HFFc6 (cell line): ENCODE measurements at places on chromosomes 6 and 20. TPM values are rescaled to one million over a fixed set of nuclear protein-coding genes. Genes with fewer than 3 reads are reported as not detected.

TPX2 gene
- total RNA-seq, result 49.4 to 108 TPM (median 89.0 TPM) in 3 replicates

NEURL2 gene
- 1.5 to 2.6 TPM (median 1.9 TPM) in 3 replicates for total RNA-seq

DNA sequence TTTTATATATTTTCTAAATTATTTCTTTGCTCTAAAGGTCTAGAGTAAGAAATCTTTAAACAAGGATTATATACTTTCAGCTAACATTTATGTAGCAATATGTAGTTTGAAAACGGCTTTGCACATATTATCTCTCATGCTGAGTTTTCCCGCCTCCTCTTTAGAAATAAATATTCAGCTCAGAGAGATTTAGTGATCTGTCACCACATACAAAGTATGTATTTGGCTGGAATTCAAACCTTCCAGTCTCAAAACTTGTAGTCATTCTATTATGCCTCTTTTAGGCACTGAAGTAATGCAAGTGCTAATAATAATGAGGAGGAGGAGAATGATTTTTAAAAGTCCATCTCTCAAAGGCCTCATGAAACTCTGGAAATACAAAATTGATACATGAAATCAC is 525.0 kb downstream of the GRIK2 start:
- DNase-seq, result no peak

DNA sequence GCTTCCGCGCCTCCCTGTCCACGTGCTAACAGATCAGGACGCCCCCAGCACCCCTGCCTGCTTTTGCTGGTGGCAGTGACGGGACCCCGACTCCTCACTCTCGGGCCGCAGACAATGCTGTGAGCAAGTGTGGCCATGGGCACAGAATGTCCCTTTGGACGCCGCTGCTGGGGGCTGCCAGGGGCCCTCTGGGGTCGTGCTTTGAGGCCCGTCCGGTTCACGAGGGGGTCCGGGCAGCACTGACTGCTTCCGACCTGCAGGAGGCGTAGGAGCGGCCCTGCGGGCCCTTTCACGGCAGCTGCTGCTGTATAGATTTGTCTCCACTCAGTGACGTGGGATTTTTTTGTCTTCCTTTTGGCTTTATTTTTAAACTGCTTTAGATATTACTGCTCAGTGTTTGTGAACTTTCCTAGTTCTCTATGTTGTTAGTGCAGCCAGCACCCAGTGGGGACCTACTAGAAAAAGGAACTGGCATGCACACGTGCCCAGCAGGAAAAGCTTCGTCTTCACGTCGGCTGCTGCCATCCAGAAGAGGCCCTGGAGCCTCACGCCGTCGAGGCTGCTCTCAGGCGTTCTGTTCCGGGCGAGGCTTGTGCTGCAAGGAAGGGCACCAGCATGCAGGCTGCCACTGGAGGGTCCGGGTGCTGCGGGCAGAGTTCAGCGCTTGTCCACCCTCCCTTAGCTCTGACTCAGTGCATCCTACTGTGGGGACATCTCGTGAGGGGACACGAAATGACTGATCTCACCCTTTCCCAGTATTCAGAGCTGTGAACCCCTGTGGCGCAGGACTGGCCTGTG is 21.7 kb downstream of the UCKL1 start:
- DNase-seq, result no peak

DNA sequence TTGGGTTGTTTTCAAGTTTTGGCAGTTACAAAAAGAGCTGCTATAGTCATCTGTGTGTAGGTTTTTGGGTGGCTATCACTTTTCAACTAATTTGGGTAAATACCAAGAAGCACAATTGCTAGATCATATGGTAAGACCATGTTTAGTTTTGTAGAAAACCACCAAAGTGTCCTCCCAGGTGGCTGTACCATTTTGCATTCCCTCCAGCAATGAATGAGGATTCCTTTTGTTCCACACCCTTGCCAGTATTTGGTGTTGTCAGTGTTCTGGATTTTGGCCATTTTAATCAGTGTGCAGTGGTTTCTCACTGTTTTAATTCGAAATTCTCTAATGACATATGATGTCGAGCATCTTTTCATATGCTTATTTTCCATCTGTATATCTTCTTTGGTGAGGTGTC is 457.5 kb upstream of the ARID1B start:
- DNase-seq, result no peak

GRCh38 chr6:163741743-163742363 is 327.3 kb downstream of the QKI start:
- no peak for DNase-seq

- peak; percentile 77 for DNase-seq
These were observed 309.3 kb downstream of the PRL start for GRCh38 chr6:21987501-21987957.

DNA sequence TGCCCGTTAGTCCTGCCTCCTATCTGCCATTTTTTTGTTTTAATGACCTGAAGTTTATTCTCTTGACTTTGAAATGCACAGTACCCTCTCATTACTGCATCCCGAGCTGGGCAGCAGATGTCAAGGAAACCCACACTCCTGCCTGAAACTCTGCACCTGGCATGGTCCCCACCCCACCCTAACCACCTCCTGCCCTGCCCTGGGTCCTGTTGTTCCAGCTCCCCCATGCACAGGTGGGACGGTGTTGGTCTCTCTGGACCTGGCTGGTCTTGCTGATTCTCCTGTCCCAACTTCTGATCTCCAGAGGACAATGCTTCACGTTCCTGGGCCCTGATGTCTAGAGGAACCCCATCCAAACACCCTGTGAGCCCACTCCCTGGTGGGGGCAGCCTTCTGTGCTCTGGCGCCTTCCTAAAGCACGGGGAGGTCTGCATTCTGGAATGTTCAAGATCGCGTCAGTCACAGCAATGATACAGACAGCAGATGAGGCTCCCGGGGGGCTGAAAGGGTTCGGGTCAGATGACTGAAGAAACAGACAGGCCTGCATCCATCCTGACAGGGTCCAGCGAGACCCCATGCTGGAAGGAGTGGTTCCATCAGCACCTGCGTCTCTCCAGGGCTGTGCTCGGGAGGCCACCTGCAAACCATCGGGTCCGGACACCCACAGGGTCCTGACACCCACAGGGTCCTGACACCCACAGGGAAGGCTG is 73.6 kb downstream of the ERMARD start:
- DNase-seq, result no peak

- no peak for DNase-seq
These were observed 169.3 kb downstream of the TSHZ2 start for GRCh38 chr20:53141201-53142050.

GRCh38 chr6:52503323-52503747 is 73.5 kb downstream of the TRAM2 start:
- DNase-seq, result no peak
